Right atrium auricular region (tissue), 2 donors: ENCODE measurements at places on chromosomes 5 and 9.

DNA sequence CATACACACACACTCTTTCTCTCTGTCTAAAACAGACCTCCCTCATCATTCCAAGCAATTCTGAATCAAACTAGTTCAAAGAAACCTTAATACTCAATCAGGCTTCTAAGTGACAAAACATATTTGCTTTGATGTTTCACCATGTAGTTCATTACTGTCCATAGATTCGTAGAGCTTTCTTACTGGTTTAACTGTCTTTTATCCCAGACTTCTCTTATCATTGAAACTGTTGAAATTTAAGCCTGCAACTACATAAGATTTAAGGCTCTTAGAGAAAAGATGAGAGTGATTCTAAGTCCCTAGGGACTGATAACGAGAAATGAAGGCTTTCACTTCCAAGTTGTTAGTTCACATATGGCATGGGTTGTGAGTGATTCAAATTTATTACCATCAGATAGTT is 11.0 kb upstream of the PLAC8L1 start:
- H3K36me3 ChIP-seq: peaks cover 57% of the 10 kb centered on the region
- no peak overlapping the region for H3K27ac ChIP-seq
- no peaks in the 10 kb centered on the region for H3K4me1 ChIP-seq
- no peak overlapping the region for H3K4me3 ChIP-seq

- DNase-seq: peak; percentile 62
- H3K4me1 ChIP-seq: no peaks in the 10 kb centered on the region
- H3K36me3 ChIP-seq: no peaks in the 10 kb centered on the region
- H3K27ac ChIP-seq: peak overlapping the region; percentile 72
Measured at GRCh38 chr5:72499730-72500129, 7.5 kb downstream of the ZNF366 start.

- H3K36me3 ChIP-seq: no peaks in the 10 kb centered on the region
- peaks cover 10% of the 10 kb centered on the region for H3K4me1 ChIP-seq
- H3K27ac ChIP-seq: no peak overlapping the region
- DNase-seq: no peak
Measured at GRCh38 chr9:133901184-133901835, 90.8 kb downstream of the VAV2 start.

DNA sequence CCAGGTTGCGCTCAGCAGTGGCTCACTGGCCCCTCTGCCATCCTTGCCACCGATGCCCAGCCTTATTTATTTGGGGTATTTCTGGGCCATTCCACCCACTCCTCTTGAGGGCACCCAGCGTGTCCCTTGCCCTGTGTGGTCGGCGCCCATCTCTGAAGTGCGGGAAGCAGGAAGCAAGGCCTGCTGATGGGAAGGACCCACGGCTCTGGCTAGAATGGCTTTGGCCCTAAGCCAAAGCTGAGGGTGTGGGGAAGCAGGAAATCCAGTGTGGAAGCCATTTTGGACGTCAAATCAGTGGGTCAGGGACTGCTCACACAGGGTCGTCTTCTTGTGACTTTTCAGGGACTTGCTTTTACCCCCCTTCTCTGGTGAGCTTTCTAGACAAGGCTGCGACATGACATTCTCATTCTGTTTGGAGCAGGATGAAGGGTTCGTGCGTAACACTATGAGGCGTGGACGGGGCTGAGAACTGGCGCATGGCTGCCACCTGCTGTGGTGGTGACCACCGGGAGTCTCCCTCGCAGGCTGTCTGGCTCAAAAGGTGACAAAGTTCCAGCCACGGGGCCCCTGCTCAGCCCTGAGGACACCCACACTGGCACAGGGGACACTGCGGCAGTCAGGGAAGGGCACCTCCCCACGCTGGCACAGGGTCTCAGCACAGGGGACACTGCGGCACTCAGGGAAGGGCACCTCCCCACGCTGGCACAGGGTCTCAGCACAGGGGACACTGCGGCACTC is 50.7 kb upstream of the NKD2 start:
- peaks cover 30% of the 10 kb centered on the region for H3K4me1 ChIP-seq
- no peak overlapping the region for H3K4me3 ChIP-seq
- DNase-seq: no peak
- H3K36me3 ChIP-seq: no peaks in the 10 kb centered on the region
- H3K27me3 ChIP-seq: no peaks in the 10 kb centered on the region
- no peak overlapping the region for H3K27ac ChIP-seq

- H3K4me3 ChIP-seq: no peak overlapping the region
- H3K4me1 ChIP-seq: peaks cover 17% of the 10 kb centered on the region
- no peaks in the 10 kb centered on the region for H3K36me3 ChIP-seq
Measured at GRCh38 chr9:91734371-91734981, 215.6 kb downstream of the ROR2 start.

- H3K4me1 ChIP-seq: no peaks in the 10 kb centered on the region
- no peak for DNase-seq
- H3K27ac ChIP-seq: no peak overlapping the region
- H3K36me3 ChIP-seq: no peaks in the 10 kb centered on the region
- H3K27me3 ChIP-seq: no peaks in the 10 kb centered on the region
Measured at GRCh38 chr9:105191508-105192121, 52.8 kb upstream of the SLC44A1 start.

DNA sequence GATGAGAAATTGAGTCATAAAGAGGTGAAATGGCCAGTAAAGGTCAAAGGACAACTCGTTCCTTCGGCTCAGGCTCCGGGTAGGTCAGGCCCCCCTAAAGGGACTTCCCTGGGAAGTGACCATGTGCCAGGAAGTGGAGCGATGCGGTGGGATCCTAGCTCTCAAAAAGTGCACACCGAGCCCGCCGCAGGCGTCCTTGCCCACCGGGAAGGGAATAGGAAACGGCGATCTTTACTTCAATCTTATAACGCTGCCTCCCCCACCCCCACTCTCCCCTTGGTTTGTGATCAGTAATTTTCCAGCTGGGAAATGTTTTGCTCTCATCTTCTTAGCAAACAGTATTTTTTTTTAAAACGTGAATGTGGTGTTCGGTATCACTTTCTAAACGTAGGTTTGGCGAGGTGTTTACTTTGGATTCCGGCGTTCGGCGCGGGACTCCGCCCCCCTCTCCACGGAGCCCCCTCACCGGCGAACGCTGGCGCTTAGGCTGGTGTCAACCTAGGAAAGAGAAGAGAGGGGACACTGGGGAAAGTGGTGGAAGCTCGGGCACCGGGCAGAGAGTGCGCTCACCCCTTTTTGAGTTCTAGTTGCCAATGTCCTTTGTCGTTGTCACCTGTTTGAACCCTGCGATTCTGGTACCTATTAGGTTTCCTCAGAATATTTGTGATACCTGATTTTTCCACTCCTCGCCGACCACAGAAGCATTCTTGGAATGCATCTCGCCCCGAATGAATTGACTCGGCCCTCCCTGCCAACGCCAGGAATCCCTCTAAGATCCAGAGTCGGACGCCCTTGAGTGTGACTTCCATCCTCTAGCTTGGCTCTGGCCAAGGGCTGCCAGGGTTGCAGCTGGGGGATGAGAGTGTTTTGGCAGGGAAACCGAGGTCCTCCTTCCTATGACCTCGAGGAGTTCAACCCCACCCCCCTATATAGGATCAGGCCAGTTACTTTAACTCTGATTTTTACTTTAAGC is 1.8 kb upstream of the KLF4 start:
- no peaks in the 10 kb centered on the region for H3K27me3 ChIP-seq
- H3K27ac ChIP-seq: peak overlapping the region; percentile 97
- peak; percentile 73 for DNase-seq

DNA sequence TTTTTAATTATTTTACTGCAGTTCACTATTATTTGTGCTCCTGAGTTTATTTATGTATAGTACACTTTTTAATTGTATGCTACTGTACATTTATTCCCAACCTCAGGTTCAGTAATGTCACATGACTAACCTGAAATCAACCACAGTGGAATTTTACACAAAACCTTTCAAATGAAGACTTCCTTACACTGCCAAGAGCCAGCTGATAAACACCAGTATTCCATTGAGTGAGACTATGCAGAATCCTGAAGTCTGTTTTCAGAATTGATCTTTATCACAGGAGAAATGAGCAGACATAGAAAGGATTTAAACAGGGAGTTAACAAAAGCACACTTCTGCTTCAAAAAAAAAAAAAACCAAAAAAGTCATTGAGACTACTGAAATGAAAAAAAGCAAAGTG is 219.5 kb downstream of the PRR16 start:
- H3K36me3 ChIP-seq: no peaks in the 10 kb centered on the region
- H3K4me3 ChIP-seq: no peak overlapping the region
- H3K27ac ChIP-seq: no peak overlapping the region
- no peaks in the 10 kb centered on the region for H3K4me1 ChIP-seq
- no peak for DNase-seq

GRCh38 chr5:1515921-1516571 is 7.7 kb downstream of the LPCAT1 start:
- no peak overlapping the region for H3K27ac ChIP-seq
- DNase-seq: peak; percentile 53
- no peak overlapping the region for H3K4me3 ChIP-seq
- H3K36me3 ChIP-seq: peaks cover 15% of the 10 kb centered on the region
- H3K27me3 ChIP-seq: no peaks in the 10 kb centered on the region

- H3K4me3 ChIP-seq: no peak overlapping the region
- DNase-seq: no peak
- H3K4me1 ChIP-seq: no peaks in the 10 kb centered on the region
- H3K36me3 ChIP-seq: no peaks in the 10 kb centered on the region
- H3K27ac ChIP-seq: no peak overlapping the region
- H3K27me3 ChIP-seq: no peaks in the 10 kb centered on the region
Measured at GRCh38 chr9:134007150-134007549, 15.0 kb upstream of the VAV2 start.
